CD4-positive, CD25-positive, alpha-beta regulatory T cell (primary cell): ENCODE measurements at places on chromosomes 3 and 15. TPM values are rescaled to one million over a fixed set of nuclear protein-coding genes. Genes with fewer than 3 reads are reported as not detected.

- no peak for DNase-seq
Measured at GRCh38 chr3:63193647-63194046, 84.5 kb upstream of the SYNPR start.

DNA sequence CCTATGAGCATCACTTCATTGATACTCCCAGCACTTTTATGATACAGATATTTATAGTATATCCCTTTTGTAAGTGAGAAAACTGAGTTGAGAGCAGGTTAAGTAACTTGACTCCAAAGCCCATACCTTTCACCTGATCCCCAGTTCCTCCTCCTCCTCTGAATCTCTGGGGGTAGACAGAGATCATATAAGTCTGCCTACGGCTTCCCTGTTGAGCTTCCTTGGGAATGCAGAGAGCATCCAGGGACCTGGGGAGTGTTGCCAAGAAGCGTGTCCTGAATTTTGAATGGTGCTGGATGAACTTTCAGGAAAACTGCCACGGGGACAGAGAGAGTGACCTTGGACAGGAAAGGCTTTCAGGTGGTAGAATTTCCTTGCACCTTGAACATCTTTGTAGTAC lies 268.5 kb downstream of the LRTM1 start:
- DNase-seq, result no peak

The SLC28A2 gene
- not detected for total RNA-seq

DNA sequence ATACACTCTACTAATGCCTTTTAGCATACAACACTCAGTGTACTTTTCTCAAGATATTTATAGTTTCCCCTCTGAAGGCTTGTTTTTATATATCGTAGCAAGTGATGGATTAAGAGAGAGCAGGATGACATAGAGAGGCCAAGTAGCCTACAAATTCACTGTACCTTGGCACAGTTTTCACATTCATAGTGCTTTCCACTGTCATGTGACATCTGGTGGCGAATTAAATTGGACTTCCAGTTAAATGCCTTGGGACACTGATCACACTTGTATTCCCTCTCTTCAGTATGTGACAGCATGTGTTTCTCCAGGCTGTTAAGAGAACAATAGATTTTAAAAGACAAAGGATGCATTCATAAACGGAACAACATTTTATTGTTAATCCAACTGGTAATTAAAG lies 541.1 kb downstream of the MECOM start:
- DNase-seq, result no peak

- no peak for DNase-seq
Measured at GRCh38 chr15:33021806-33022389, 172.6 kb downstream of the FMN1 start.

GRCh38 chr15:27059610-27060202 lies 88.7 kb downstream of the GABRG3 start:
- peak; percentile 7 for DNase-seq

- DNase-seq, result no peak
Measured at GRCh38 chr3:30253832-30254231, 352.6 kb upstream of the TGFBR2 start.

- no peak for DNase-seq
Measured at GRCh38 chr3:127095774-127096173, 97.2 kb upstream of the PRR23E start.

- DNase-seq, result peak; percentile 66
Measured at GRCh38 chr3:49415931-49416601, 3.8 kb downstream of the TCTA start.

The DUOXA2 gene
- total RNA-seq, result not detected

The FSTL1 gene
- total RNA-seq, result 1.0 TPM

The SMCO1 gene
- total RNA-seq, result not detected

The CHST14 gene
- 6.3 TPM for total RNA-seq

- no peak for DNase-seq
Measured at GRCh38 chr3:188671971-188672370, 499.8 kb upstream of the TPRG1 start.

DNA sequence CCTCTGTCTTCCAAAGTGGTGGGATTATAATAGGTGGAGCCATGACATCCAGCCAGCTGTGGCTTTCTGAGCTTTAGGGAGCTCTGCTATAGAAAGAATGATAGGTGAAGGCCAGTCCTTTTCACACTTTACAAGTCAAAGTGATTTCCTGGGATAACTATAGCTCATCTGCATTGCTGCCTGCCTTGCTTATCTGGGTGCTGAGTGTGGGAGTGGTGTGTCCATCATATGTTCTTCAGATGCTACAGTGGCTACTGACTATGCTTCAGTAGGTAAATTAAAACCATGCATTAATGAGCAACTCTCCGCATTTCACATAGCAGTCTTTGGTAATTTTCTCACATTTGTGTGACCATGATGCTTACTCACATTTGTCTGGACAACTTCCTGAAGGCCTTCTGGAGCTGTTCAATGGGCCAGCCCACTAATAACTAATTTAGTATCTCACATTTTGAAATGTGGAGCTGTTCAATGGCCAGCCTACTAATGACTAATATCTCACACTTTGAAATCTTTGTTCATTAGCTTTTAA lies 23.4 kb downstream of the RHOA start:
- no peak for DNase-seq

- DNase-seq, result no peak
Measured at GRCh38 chr15:41730543-41730942, 43.7 kb upstream of the MAPKBP1 start.

The COLQ gene
- total RNA-seq, result 5.1 TPM

DNA sequence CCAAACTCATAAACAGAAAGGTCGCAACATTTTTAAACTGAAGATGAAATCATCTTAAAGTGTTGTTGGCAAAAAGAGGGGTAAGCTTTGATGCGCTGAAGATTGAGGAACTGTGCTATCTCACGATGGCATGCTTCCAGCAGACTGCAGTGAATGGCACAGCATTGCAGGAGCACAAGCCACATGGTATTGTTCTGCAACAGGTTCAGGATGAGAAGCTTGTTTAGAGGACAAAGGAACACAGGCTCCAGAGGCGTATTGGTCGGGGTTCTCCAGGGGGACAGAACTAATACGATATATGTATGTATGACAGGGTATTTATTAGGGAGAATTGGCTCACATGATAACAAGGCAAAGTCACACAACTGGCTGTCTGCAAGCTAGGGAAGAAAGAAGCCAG lies 13.8 kb upstream of the PLD1 start:
- DNase-seq, result no peak

- DNase-seq, result no peak
Measured at GRCh38 chr3:70621451-70621850, 309.0 kb upstream of the MDFIC2 start.

DNA sequence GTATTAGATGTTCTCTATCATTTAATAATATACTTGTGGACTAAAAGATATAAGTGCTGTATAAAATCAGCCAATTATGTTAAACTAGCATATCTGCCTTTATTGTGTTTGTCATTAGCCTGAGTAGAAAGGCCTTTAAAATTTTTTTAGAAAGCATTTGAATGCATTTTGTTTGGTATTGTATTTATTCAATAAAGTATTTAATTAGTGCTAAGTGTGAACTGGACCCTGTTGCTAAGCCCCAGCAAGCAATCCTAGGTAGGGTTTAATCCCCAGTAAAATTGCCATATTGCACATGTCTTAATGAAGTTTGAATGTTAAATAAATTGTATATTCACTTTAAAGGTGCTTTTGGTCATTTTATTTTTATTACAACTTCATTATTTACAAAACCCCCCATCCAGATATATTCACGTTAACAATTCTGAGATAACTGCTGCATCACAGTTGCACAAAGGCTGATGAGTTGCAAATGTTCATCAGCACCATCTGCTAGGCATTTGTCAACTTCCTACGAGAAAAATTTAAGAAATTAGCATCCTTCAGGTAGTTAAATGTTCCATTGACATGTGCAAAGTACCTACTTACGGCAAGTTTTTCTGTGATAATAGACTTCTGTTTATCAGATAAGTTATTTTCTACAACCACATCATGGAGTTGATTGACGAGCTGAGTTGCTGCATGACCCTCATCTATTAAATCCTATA lies 6.3 kb downstream of the EIF4A2 start:
- DNase-seq, result no peak

DNA sequence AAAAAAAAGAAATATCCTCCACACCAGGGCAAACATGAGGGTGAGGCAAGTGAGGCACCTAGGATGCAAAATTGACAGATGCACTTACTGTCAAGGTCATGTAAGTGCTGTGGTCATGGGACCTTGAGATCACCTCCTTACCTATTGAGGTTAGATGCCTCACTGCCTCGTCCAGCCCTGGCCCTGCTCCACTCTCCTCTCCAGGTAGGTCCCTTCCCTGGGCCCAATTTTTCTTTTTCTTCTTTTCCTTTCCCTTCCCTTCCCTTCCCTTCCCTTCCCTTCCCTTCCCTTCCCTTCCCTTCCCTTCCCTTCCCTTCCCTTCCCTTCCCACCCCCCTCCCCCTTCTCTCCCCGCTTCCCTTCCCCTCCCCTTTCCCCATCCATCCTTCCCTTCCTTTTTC lies 71.1 kb upstream of the DLG1 start:
- DNase-seq, result no peak

- no peak for DNase-seq
Measured at GRCh38 chr15:67479781-67480505, 41.0 kb upstream of the C15orf61 start.

DNA sequence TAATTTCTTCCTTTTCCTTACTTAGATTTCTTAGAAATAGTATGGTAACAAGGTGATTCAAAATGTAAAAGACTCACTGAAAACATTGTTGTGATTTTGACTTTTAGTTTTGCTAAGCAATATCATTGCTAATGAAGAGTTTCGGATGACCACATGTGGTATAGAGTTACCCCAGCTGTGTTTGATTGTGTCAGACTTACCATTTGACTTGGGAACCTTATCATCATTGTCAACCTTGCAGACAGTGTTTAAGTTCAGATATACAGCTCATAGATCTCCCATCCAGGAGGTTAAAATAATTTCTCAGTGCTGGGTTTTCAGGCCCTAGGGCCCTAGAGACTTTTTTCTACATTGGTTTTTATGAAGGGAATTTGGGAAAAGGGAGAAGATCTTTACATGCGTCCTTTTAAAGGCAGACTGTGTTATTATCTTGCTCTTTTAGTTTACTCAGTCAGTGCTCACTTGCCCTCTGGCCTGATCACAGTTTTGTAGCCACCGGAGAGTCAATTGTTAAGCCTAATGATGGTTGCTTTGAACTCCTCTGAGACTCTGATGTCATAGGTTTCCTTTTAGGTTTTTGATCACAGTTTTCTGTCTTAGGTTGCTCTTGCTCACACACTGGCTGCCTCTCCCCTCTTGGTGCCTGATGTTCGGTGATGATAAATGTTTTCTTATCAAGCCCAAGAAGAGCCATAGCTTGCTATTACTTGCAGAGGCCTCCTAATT lies 133.5 kb upstream of the ZPLD1 start:
- no peak for DNase-seq

GRCh38 chr15:26352909-26353308 lies 420.0 kb downstream of the GABRB3 start:
- no peak for DNase-seq

The MUC4 gene
- not detected for total RNA-seq

DNA sequence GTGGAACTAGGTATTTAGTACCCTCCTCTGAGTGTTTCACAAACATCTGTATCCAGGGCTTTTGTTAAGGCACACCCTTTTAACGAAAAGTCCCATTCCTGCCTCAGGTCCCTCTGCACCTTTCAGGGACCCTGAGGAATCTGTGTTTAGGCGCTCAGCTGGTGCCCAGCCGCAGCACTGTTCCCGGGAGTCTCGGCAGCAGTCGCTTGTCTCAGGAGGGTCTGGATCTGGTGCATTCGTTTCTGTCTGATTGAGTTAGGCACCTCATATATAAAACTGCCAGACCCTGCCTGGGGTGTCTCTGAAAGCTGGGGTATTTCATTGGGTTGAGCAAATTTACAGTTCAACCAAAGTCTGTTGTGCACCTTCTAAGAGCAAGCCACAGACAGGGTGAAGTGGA lies 162.8 kb upstream of the TOPAZ1 start:
- DNase-seq, result no peak

The CHST13 gene
- total RNA-seq, result not detected

DNA sequence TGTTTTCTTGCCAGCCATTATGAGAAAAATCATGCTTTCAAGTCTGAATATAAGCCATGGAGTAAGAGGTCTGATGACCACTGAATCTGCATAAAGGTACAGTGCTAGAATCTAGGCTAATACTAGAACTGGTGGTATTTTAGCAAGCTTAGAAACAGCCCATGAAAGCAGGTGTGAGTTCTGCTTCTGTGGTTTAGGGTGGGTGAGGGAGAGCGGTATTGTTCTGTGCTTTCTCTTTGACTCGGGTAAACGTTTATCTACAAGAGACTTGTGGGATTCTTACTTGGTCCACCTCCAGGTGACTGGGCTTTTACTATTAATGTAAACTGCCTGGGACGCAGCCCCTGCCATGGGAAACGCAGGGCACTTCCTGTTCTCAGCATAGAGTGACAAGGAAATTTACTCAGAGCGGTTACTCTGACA lies 55.2 kb downstream of the PGPEP1L start:
- no peak for DNase-seq

DNA sequence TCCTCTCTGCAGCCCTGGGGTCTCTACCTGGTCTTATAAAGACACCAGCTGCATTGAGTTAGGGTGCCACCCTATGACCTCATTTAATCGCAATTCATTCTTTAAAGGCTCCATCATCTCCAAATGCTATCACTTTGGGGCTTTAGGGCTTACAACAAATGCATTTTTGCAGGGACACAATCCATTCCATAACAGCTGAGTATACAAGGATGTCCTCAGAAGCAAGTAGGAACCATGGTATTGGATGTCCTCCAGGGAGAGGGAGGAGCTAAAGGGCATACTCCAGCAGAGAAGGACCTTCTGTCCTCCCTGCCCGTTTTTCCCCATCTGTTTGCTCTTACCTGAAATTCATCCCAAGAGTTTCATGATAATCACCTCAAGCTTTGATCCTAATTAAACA lies 30.3 kb downstream of the UMPS start:
- no peak for DNase-seq

DNA sequence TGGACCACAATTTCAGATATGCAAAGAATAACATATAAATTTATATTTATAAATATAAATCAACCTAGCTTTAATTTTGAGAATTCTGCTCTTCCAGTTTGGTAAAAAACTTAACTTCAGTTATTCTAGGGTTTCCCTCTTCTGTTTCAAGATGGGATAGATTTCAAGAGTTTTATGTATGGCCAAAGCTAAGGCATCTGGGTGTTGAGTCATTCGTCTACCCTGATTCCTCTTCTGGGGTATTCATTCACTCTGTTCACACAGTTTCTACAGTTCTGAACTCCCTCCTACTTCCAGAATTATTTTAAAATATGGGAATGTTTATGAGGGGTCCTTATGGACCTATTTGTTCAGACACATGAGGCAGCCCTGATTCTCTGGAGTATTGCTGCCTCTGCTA lies 4.2 kb upstream of the FGF7 start:
- no peak for DNase-seq

GRCh38 chr3:11522953-11523571 lies 120.7 kb downstream of the VGLL4 start:
- no peak for DNase-seq

The CCDC39 gene
- total RNA-seq, result not detected

- DNase-seq, result no peak
Measured at GRCh38 chr15:38750786-38751185, 186.2 kb upstream of the RASGRP1 start.

The SNRK gene
- 158 TPM for total RNA-seq

The ERICH6 gene
- total RNA-seq, result not detected

- no peak for DNase-seq
Measured at GRCh38 chr3:126452213-126452612, 23.5 kb downstream of the ZXDC start.
